ENCODE measurements at places on chromosomes 6 and 20.

GRCh38 chr20:58019027-58019849 lies 209.2 kb downstream of the ANKRD60 start:
- peak; percentile 68 for DNase-seq

DNA sequence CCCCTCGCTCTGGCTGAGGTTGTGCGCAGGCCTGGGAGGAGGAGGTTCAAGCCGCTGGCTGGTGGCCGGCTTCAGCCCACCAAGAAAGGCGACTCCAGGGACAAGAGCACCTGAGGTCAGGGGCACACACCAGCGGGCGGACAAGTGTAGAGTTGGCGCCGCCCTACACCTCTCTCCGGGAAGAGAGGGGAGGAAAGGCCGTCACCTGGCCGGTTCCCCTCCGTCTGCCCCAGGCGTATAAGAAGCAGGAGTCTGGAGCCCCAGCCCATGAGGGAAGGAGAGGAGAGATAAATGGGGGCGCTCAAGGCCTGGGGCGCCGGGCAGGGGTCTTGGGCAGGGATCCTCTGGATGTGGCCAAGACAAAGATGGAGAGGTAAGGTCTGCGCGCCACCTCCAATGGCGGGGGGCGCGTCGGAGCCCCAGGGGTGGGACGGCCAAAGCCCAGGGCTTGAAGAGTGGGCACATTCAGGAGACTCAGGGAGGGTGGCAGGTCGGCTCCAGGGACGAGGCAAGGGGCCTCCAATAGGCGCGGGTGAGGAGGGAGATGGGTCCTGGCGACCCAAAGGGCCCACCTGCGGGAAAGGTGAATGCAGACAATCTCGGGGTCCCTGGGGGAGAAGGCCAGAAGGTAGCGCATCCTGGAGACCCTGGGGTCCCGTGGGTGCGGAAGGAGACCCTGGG lies 826 bp downstream of the RIMS4 start:
- DNase-seq, result no peak

DNA sequence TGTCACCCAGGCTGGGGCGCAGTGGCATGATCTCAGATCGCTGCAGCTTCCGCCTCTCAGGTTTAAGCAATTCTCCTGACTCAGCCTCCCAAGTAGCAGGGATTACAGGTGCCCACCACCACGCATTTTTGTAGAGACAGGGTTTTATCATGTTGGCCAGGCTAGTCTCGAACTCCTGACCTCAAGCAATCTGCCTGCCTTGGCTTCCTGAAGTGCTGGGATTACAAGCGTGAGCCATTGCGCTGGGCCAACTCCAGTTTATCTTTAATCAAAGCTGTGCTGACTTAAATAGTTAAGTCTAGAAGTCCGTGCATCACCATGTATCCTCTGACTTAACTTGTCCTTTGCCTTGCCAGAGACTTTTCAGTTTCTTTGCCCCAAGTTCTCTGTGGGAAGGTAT lies 224.3 kb downstream of the TMEM242 start:
- DNase-seq, result no peak

GRCh38 chr6:118240878-118241528 lies 307.1 kb upstream of the PLN start:
- no peak for DNase-seq

- DNase-seq, result no peak
Observed at GRCh38 chr20:17859616-17860232, 108.9 kb downstream of the SNX5 start.

DNA sequence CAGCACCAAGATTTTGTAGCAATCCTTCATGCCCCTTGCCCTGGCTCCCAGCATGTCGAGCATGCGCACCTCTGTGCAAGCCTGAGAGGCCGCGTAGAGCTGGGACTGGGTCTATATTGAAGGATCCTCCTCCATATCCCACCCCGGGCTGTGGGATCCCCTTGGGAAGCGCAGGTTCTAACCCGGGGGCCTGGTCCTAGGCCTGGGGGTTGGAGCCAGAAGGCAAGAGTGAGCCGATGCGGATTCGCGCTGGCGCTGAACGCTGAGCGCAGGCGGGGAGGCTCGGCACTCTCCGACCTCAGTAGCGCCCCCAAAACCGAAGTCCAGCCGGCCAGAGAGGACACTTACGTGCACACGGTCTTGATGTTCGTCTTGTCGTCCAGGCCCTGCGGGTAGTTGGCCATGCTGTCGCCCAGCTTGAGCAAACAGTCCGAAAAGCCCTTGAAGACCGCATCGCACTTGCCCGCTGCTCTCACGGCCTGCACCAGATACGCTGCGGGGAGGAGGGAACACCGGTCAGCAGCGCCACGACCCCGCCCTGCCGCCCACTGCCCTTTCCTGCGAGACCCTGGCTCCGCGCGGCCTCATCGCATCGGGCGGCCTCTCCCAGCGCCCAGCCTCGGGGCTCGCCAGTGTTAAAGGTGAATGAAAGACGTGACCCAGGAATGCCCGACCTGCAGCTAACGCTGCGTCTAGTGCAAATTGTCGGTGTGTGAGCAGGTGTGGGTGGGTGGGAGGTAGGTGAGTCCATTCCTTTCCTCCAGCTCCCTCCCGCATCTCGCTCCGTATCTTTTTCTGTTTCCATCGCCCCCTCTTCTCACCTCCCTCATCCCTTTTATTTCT lies 4.5 kb downstream of the NRN1 start:
- DNase-seq, result no peak

- DNase-seq, result peak; percentile 62
Observed at GRCh38 chr6:69846770-69847491, 19.4 kb upstream of the COL19A1 start.

DNA sequence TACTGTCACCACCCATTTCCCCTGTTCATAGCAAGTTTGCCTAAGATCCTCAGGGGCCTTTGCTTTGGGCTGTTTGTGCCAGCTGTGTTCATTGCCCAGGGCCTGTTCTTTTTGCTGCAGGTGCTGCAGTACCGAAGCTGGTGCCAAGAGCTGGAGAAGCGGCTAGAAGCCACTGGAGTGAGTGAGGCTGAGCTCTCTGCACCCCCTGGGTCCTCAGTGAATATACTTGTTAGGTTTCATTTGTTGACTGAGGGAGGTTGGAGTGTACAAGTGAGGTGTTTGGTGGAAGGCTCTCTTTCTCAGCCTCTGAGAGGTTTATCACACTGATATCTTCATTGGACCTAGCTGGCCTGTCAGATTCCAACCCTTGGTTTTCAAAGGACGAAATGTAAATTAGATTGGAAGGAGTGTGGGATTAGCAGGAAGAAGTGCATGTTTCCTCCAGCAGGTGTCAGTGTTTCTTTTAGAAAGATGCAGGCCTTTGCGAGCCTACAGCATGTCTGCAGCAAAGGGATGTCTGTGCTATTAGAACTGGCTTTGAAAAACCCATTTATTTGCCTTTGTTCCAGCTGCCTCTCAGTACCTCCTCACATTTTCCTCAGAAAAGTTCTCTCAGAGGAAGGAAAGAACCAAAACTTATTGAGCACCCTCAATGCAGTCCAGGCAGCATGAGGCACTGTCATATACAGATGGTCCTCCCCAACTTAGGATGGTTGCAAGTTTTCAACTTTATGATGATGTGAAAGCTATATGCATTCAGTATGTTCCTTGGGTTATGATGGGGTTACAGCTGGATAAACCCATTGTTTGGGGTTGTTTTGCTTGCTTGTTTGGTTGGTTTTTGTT lies 8.3 kb downstream of the CEP250 start:
- peak; percentile 88 for DNase-seq

GRCh38 chr6:24738741-24739140 lies 19.8 kb upstream of the C6orf62 start:
- no peak for DNase-seq

- peak; percentile 96 for DNase-seq
Observed at GRCh38 chr6:141326426-141326825, 806.3 kb upstream of the GJE1 start.

- DNase-seq, result peak; percentile 45
Observed at GRCh38 chr20:45892049-45892825, 1.1 kb downstream of the CTSA start.

DNA sequence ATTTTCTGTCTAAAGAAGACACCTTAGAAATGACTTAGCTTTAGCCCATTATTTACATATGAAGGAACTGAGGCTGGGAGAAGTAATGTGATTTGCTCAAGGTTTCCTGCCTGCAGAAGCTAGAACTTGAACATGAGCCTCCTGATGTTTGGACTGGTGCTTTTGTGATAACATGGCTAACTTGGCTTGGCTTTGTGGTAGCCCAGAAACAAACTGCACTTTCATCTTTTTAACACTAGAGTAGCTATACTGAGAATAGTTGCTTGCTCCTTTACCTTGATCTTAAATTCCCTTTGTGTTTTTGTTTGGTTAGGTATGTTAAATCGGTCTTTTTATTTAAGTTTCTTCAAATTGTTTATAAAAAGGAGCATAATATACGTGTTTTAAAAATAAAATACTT lies 163.5 kb upstream of the MANEA start:
- DNase-seq, result no peak

DNA sequence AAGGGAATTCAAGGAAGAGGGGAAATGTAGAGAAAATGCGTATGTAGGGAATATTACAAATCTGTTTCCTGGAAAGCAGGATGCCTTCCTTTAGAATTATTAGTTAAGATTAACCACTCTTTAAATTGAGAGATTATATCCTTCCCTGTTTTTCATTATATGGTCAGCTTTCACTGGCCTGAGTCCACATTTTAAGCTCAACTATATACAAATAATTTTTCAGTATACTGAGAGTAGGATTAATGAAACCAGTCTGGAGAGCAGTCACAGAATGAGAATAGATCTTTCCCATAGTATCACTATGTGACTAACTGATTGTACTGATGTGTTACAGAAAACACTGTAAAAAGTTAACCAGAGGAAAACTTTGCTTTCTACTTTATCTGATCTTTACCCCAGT lies 306.3 kb downstream of the LAMA2 start:
- no peak for DNase-seq

DNA sequence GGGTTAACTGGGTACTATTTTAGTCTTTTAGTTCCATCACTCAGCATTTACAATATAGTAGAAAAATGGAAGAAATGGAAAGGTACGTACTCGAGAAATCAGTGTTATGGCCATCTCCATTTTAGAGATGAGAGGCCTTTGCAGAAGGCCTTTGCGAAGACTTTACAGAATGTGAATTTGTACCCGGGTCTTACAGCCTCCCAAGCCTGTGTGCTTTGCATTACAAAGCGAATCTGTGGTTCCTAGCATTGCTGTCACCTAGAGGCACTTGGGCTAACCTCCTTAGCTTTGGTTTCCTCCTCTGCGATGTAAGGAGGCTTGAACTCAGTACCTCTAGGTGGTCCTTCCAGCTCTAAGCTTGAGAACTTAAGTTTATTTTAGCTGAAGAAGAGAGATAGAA lies 10.9 kb downstream of the VAPB start:
- no peak for DNase-seq

GRCh38 chr20:50071039-50071888 lies 41.7 kb downstream of the UBE2V1 start:
- DNase-seq, result peak; percentile 93

- no peak for DNase-seq
Observed at GRCh38 chr6:92608751-92609150, 810.6 kb downstream of the EPHA7 start.

DNA sequence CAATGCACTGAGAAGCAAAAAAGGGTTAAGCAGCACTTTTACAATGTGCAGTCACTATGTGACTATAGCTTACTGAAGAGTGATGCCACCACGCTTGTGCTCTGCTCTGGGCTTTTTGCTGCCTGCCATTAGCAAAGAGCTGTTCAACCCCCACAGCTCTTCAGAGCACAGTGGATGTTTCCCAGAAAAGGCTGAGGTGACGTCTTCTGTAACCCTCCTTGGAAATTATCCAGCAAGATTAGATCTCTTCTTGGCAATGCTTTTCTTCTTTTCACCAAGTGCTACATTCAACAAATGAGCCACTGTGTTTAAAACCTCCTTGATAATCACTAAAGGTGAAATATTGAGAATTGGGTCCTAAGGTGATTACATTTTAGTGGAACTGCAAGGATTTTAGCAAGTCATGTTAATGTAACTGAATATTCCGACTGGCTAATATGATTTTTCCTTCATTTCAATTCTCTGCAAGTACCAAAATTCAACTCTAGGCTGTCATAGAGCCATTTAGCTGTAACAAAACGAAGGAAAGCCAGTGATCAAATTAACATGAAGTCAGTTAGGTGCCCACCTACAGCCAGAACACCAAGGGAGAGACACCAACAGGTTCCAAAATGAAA lies 34.9 kb downstream of the ELOVL5 start:
- no peak for DNase-seq

GRCh38 chr6:166075186-166075585 lies 92.5 kb downstream of the TBXT start:
- DNase-seq, result no peak

DNA sequence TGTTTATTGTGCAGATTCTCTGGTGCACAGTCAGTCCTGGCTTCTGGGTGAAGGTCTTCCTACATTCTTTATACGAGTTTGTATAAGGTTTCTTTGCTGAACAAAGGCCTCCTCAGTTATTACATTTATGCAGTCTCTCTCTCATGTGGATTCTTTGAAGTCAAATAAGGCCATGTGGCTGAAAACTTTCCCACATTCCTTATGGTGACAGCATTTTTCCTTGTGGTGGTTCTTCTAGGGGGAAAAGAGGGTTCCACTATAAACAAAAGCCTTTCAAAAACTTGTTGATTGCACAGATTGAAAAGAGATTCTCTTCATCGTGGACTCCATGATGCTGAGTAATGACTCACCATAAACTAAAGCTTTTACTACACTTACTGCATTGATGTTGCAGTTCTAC lies 19.2 kb downstream of the ZSCAN12 start:
- DNase-seq, result no peak

DNA sequence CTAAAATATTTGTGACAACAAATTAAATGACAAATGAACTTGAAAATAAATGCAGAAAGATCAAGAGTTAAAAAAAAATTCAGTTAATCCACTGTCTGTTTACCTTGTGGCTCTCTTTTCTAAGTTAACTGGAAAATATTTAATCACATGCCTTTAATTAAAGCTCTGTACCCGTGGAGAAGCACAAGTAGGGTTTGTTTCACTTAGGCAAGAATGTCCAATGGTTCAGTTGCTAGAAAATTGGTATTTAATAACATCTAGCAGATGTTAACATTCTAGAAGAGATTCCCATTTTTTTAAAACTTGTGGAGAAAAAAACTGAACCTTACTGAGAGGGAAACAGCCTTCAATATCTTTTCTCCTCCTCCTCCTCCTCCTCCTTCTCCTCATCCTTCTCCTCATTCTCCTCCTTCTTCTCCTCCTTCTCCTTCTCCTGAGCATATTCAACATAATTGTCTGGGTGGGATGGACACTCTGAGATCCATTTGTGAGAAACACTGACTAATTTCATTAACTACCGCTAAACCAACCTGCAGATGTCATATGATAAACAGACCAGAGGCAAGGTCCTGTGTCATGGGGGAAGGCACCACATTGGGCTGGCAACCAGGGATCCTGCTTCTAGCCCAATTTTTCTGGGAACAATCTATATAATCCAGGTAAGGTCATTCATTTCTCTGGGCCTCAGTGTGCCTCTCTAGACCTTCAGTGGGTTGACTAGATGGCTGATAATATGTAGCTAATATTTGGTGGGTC lies 44.1 kb upstream of the AKIRIN2 start:
- DNase-seq, result peak; percentile 55
